Activated CD8-positive, alpha-beta memory T cell treated with anti-CD3 and anti-CD28 coated beads, Interleukin-2, amount 10 ng/mL, durations not matched to agents 7 days and 5 days (primary cell): ENCODE measurements at places on chromosomes 5 and 9. TPM values are rescaled to one million over a fixed set of nuclear protein-coding genes. Genes with fewer than 3 reads are reported as not detected.

- DNase-seq = no peak
Observed at GRCh38 chr5:153147891-153148623, 342.4 kb upstream of the GRIA1 start.

GRCh38 chr5:138022912-138023311 is 10.0 kb downstream of the FAM13B start:
- DNase-seq = no peak

Gene ZCCHC7
- 20.1 TPM for total RNA-seq

Gene NXNL2
- total RNA-seq = not detected

GRCh38 chr9:89508951-89509615 is 11.2 kb upstream of the SEMA4D start:
- no peak for DNase-seq

Gene KCTD16
- total RNA-seq = 0.19 TPM

Gene PFN3
- total RNA-seq = not detected

Gene NFIB
- total RNA-seq = not detected

Gene GPR151
- total RNA-seq = not detected

GRCh38 chr5:154194345-154195329 is 4.1 kb downstream of the GALNT10 start:
- DNase-seq = no peak
